ENCODE measurements at places on chromosomes 1 and 21.

DNA sequence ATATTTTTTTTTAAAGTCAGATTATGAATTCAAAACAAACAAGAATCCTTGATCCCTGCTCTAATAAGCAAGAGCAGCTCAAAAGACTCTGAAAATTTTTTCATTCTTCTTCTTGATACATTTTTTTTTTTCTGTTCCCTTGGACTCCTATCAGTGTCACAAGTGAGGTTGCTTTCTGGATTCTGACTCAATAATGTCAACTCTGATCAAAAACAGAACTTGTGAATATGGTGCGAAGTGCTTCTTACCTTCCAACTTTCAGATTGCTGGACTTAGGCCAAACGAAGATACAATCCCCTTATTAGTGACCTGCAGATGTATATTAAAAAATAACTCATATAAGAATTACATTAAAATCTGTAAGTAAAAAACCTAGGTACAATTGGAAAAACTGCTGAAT, 136.1 kb downstream of the GPATCH2 start:
- no peak for DNase-seq

GRCh38 chr1:30600706-30601105, 122.7 kb downstream of the MATN1 start:
- no peak for DNase-seq

- DNase-seq, result no peak
Measured at GRCh38 chr1:198275597-198275996, 118.8 kb downstream of the NEK7 start.

DNA sequence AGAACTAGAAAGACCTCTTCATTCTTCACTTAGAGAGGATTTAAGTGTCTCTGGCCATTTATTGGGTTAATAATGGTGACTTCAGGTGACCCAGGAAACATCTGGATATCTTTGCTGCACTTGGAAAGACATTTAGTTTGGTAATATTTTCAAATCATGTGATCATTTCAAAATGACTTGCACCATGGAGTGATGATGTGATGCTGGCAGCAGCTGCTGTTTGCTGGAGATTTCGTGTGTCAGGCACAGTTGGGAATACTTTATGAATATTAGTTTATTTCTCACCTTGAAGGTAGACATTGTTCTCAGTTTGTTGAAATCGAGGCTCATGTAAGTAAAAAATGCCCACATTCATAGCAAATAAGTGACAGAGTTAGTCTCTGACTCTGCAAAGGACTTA, 236.0 kb downstream of the DISC1 start:
- DNase-seq, result no peak

All from inflammatory macrophage (primary cell).